ENCODE measurements at places on chromosomes 5 and 9. TPM values are rescaled to one million over a fixed set of nuclear protein-coding genes. Genes with fewer than 3 reads are reported as not detected.

CDK7 gene
- 29.5 TPM for total RNA-seq

TRIM41 gene
- 11.2 TPM for total RNA-seq

CKMT2 gene
- total RNA-seq = 0.16 TPM

SLC36A2 gene
- total RNA-seq = not detected

RGP1 gene
- 12.1 TPM for total RNA-seq

LRRC19 gene
- total RNA-seq = not detected

CFAP157 gene
- total RNA-seq = not detected

ECSCR gene
- total RNA-seq = 281 TPM

SPATA31C1 gene
- total RNA-seq = not detected

FBP2 gene
- not detected for total RNA-seq

CHSY3 gene
- 2.6 TPM for total RNA-seq

TAF1L gene
- not detected for total RNA-seq

IRX2 gene
- not detected for total RNA-seq

PLPP7 gene
- 1.8 TPM for total RNA-seq

TICAM2 gene
- 0.63 TPM for total RNA-seq

PCDHGA1 gene
- total RNA-seq = 0.32 TPM

ANKRD31 gene
- total RNA-seq = under 0.01 TPM

AHRR gene
- 3.5 TPM for total RNA-seq

TPPP gene
- total RNA-seq = 0.19 TPM

TMEM232 gene
- total RNA-seq = 0.63 TPM

PCDHGA10 gene
- total RNA-seq = 2.1 TPM

RNF208 gene
- total RNA-seq = 0.16 TPM

TXNDC8 gene
- total RNA-seq = not detected

SH3RF2 gene
- total RNA-seq = 0.88 TPM

RGMB gene
- total RNA-seq = 10.2 TPM

LCN9 gene
- not detected for total RNA-seq

CEL gene
- total RNA-seq = 0.44 TPM

INSL6 gene
- not detected for total RNA-seq

TMC1 gene
- total RNA-seq = 1.3 TPM

FAM221B gene
- total RNA-seq = not detected
